A549 treated with RU486 at 1 μM for 4 hours (cell line): ENCODE measurements at places on chromosomes 1 and 21. TPM values are rescaled to one million over a fixed set of nuclear protein-coding genes. Genes with fewer than 3 reads are reported as not detected.

The LRRIQ3 gene
- total RNA-seq = 0.35 to 1.0 TPM (median 0.70 TPM) in 5 replicates

The MEX3A gene
- 1.2 to 3.2 TPM (median 2.3 TPM) in 5 replicates for total RNA-seq

The GPR37L1 gene
- 0.14 to 0.19 TPM (median 0.16 TPM) in 5 replicates for total RNA-seq

The CD101 gene
- 0.13 to 0.43 TPM (median 0.24 TPM) in 5 replicates for total RNA-seq

The TMEM183A gene
- total RNA-seq = 46.8 to 52.1 TPM (median 49.3 TPM) in 5 replicates

The SDHB gene
- 97.3 to 119 TPM (median 111 TPM) in 5 replicates for total RNA-seq

The RAD54L gene
- total RNA-seq = 9.8 to 12.3 TPM (median 11.6 TPM) in 5 replicates

The ATP6V1G3 gene
- total RNA-seq = not detected in 5 replicates

The TCHH gene
- total RNA-seq = 0.14 to 0.33 TPM (median 0.22 TPM) in 5 replicates

The FCRLB gene
- total RNA-seq = 1.5 to 2.3 TPM (median 2.0 TPM) in 5 replicates

The AMY2A gene
- total RNA-seq = not detected in 5 replicates

The RGS2 gene
- 18.6 to 29.4 TPM (median 25.3 TPM) in 5 replicates for total RNA-seq

The C1orf185 gene
- not detected in 5 replicates for total RNA-seq

The OLFML3 gene
- total RNA-seq = 3.7 to 4.8 TPM (median 4.0 TPM) in 5 replicates

The EXTL1 gene
- not detected in 5 replicates for total RNA-seq
